ENCODE measurements at places on chromosomes 16 and 17.
A peak's percentile ranks its signal among the peaks of the same experiment; 100 is the strongest.

GRCh38 chr17:70307430-70308225 lies 138.3 kb downstream of the KCNJ2 start:
- DNase-seq, result no peak

DNA sequence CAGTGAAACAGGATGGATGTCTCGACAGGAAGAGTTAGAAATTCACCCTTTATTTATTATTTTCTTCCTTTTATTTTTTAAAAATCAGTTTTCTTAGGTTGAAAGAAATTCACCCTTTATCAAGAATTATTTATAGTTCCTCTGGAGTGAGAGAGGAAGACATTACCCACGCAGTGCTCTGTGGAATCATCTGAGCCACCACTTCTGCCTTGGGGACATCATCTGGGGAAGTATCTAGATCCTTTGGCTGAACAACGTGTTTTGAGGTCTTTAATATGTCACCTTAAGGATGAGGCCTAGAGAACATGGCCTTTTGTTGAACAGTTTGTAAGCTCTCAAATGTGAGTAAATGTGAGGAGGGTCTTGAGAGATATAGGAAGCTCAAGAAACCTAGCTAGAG lies 183.3 kb downstream of the UTP18 start:
- no peak for DNase-seq

DNA sequence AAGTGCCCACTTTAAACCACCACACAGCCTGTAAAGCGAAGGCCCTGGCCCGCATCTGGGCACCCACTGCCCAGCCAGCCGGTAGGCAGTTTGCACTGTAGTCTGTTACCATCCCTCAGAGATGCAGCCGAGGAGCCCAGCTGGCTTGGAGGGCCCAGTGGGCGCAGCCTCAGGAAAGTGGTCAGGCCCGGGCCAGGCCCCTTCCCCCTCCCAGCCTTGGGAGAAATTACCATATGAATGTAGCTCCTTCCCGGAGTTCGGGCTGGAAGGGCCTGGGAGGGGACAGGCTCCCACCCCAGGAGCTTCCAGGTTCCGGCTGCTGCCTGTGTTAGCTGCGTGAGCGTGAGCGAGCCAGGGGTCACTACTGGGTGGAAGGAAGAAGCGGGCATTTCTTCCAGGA lies 325.4 kb downstream of the SEC14L1 start:
- no peak for DNase-seq

DNA sequence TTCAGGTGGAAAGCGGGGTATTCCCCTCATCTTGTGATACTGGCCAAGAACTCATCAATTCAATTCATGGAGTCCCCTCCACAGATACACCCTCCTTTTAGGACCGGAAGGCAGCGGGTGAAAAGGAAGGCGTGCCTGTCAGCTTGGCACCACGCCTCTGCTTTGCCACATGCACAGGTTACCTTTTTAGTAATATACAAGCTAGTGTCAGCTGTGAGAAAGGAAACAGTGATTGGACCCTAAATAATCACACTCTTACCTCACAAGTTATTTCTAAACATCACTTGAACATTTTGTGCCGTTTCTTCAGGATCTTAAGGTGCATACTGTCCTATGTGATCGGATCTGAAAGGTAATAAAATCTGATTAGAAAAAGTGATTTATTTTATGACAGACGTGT lies 15.7 kb downstream of the ZDHHC7 start:
- no peak for DNase-seq

- peak; percentile 93 for DNase-seq
Observed at GRCh38 chr17:17237026-17237799, at the start of gene FLCN. TSS of gene FLCN (minus strand) at chr17:17237168. CDS start at chr17:17228137, 9,031 bp downstream.

GRCh38 chr17:80598813-80599545 lies 54.3 kb downstream of the RPTOR start:
- DNase-seq, result no peak

DNA sequence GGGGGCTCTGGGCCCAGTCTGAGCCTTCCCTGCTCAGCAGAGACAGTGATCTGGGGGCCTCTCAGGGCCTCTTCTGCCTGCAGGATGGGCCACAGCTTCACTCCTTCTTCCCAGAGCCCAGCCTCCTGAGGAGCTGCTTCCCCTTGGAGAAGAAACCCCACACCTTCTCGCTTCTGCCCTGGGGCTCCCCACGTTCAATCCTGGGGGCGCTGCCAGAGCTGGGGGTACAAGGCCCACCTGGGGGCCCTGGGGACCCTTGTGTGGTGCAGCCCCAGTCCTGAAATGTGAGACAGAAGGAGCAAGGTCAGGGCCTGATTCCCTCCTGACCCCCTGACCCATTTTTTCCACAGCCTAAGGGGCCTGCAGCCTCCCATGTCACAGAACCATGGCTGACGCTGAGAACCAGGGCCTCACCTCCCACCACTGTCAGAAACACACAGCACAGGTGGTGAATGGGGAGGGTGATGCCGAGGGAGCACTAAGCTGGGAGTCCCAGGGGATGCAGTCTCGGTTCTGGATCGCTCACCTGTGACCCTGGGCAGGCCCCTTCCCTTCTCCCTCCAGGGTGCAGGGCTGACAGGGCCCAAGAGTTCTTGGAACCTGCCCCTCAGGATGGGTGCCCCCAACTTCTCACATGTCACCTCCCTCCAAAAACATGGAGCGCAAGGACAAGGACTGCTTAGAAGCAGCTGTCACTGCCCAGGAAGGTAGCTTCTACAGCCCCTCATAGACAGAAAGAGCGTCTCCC lies 21.6 kb upstream of the MPO start:
- DNase-seq, result no peak

GRCh38 chr16:55390630-55391237 lies 66.7 kb downstream of the IRX6 start:
- no peak for DNase-seq

GRCh38 chr16:83952940-83953795 lies at the start of gene OSGIN1:
TSS of gene OSGIN1 (plus strand) at chr16:83953240. CDS start at chr16:83957672, 4,432 bp downstream.
- DNase-seq, result peak; percentile 85

DNA sequence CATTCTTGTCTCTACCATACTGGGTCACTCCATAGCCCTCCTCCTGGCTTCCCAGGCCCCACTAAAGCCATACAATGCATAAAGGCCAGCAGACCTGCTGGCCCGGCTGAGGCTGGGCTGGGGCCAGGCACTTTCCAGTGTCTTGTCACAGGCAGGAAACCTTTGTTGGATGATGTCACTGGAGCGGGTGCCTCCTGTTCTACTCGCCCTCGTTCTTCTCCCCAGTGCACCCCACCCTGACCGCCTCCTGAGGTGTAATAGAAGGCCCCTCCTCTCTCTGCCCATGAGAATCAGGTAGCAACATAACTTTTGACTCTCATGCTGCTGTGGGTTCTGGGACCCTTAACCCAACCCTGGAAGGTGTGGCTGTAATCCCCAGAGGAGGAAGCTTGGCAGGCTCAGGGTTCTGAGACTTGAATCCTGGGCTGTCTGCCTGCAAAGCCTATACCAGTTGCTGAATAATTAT lies 54.2 kb upstream of the IL34 start:
- no peak for DNase-seq

DNA sequence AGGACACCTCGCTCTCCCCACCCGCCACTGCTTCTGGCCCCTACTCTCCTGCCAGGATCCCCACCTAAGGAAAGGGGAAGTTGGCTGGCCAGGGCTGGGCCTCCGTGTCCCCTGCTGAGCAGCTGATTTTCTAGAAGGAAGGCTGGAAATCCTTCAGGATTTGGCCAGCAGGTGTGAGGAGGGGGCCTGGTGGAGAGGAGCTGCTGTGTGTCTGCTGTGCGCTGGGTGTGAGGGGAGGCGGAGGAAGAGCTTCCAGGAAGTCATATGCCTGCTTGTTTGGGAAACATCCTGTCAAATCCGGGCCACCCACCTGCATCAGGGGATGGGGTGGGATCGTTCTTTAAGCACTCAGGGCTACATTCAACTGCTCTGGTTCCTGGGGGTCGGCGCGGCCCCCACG lies 28.6 kb downstream of the TPSG1 start:
- DNase-seq, result no peak

DNA sequence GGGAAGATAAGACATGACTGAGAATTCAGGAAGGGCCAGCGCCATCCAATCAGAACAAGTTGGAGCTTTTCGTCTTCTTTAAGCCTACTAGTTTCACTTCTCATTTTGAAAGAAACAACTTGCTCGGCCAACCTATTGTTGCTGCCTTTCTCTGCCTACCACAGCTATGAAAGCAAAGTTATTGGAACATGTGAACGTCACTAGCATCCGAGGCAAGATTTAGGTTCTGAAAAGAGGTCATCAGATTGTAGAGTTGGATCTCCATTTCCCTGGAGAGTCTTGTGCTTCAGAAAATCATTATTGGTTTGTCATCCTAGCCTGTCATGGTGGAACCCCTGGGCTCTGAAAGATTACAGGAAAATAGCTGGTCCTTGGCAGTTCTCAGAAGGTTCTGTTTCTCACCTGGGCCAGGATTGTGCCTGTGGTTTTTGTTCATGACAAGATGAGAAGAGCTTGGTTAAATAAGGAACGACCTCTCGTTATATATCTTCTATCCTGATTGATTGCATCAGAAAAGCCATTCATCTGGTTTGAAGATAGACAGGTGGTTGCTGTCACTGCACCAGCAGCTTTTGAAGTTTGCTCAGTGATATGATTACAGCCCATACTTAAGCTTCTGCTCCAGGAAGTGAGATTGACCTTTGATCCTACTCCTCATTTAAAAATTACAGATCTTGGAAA lies 25.3 kb downstream of the CDH13 start:
- DNase-seq, result peak; percentile 32

DNA sequence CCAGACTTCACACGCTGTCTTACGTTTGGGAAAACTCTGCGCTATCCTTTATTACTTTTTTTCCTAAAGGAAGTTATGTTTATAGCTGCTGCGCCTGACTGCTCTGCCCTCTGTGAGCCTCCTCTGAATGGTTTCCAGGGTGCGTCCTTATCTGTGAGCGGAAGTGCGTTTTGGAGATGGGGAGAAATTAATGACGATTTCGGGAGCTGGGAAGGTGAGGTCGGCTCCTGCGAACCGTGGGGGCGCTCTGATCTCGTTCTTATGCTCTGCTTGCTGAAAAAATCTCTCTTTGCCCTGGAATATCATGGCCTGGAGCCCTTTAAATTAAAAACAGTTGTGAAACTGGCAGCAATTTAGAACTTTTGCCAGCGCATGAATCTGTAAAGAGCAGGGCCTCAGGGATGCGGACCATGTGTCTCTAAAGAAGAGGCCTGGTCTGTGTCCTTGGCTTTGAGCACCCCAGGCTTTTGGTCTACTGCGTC lies 135.7 kb upstream of the ZFHX3 start:
- no peak for DNase-seq

DNA sequence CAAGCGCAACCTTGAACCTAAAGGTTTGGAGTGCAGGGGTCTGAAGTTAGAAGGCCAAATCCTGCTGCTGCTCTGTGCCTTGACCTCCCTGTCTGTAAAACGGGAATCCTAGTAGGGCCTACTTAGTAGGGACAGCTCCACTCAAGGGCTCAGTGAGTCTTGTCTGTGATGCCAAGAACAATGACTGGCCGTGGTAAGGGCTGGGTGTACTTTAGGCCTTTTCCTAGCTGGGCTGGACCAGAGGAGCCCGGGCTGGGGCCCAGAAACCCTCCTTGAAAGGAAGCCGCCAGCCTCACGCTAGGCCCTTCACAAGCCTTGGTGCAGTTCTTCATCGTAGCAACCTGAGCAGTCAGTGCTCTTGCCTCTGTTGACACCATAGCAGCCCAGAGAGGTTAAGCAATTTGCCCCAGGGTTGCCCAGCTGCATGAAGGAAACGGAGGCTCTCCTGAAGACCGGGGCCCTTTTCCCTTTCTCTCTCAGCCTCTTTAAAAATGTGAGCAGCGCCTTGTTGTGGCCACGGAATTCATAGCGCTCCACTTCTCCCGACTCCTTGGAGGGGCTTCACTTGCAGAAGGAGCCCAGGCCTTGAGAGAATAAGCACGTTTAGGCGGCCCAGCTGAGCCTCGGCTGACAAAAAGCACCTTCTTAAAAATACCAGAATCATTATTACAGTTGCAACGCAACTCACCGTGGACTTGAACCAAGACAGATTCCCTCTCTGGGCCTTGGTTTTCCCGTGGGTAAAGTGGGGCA lies 4.4 kb downstream of the NECAB2 start:
- DNase-seq, result no peak

DNA sequence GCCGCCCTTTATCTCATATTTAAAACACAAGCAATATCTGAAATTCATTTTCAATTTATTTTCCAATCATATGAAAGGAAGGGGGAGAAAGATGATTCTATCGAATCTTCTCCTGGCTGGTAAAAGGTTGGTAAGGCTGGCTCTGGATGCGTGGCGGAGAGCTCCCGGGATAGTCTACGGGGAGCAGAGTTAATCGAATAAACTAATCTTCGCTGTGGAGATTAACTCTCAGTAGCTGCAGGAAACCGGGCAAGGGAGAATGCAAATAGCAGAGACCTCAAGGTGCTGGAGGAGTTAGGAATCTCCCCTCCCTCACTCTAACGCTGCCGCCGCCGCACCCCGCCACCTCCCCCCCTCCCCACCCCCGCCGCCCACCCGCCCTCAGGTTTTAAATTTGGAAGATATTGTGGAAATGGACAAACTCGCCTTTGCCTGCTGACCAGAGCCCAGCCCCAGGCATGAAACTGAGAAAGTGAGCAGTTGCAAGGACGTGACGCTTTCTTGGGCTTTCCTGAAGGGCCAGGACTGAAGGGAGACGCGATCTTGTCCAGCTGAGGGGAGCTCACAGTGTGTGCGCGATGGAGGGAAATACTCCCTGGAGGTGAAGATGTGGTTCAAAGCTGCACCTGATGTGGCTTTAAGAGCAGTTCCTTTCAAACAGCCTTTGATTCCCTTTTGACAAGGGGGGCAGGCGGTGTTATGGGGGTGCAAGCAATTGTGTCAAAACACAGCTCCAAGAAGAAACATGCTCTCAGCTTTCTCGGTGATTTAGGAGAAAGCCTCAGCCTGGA lies 308.2 kb upstream of the IRX3 start:
- no peak for DNase-seq

DNA sequence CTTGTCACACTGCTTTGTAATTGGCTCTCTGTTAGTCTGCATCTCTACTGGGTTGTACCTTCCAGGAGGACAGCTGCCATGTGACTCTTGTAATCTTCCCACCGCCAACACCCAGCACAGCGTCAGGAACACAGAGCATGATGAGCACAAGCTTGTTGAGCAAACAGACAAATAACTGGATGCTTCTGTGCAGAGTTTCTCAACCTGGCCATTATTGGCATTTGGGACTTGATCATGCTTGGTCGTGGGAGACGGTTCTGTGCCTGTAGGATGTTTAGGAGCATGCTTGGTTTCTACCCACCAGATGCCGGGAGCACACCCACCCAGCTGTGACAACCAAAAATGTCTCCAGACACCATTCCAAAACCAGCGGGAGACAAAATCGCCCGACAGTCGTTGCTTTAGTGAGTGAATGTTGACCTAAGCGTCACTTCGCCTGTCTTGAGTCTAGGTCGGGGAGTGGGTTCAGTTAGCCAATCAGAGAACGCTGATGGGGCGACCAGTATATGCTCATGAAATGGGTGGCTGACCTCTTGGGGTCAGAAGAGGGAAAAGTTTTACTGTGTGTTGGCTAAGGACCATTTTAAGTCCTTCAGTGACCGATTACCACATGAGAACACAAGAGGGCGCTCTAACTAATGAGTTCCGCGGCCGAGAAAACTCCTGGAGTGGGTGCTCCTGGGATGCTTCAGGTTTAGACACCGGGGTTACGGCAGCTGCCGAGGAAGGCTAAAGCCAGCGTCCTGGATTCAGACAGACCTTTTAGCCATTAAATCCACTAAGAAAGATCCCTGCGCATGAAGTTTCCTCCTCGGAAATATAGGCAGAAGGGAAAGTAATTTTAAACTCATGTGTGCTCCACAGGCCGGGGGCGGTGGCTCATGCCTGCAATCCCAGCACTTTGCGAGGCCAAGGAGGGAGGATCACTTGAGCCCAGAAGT lies 57.8 kb upstream of the TEX2 start:
- peak; percentile 69 for DNase-seq

All from activated naive CD4-positive, alpha-beta T cell treated with anti-CD3 and anti-CD28 coated beads, Interleukin-2, amount 10 ng/mL, durations not matched to agents 7 days and 5 days (primary cell).